Stimulated activated naive B cell treated with anti-CD40 and anti-IgM and Interleukin-4, amounts not matched to agents 10 μg/mL and 1 μg/mL and 100 μg/mL, for 72 hours (primary cell): ENCODE measurements at places on chromosomes 1 and 21.

DNA sequence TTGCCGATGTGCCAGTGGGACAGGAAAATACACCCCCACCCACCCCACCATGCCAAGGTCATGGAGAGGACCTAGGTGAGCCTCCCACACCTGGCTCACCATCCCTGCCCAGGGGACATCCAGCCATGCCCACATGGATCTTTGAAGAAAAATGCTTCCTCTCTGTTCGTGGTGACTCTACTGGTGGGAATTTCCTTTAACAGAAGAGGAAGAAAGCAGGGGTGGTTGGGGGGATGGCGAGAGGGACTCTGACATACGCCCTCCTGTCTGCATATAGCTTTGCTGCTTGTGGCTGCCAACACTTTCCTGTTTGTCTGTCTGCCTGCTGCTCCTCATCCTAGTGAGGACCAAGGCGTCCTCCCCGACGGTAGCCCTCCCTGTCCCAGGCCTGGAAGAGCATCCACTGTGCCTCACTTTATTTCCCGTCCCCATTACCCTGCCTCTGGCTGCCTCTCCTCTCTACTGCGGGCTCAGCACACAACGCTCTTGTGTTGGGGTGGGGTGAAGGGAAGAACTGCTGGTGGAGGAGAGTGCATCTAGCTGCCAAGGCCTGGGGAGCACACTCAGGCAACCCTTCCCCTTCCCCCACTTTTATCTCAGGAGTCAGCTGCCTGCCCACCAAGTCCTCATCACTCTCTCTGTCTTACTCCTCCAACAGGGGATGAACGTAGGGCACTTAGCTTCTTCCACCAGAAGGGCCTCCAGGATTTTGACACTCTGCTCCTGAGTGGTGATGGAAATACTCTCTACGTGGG is 2.5 kb downstream of the SEMA4A start:
- peaks cover 100% of the 10 kb centered on the region for H3K4me1 ChIP-seq
- no peaks in the 10 kb centered on the region for H3K27me3 ChIP-seq
- peak overlapping the region; percentile 96 for H3K4me3 ChIP-seq
- H3K36me3 ChIP-seq, result peaks cover 46% of the 10 kb centered on the region

DNA sequence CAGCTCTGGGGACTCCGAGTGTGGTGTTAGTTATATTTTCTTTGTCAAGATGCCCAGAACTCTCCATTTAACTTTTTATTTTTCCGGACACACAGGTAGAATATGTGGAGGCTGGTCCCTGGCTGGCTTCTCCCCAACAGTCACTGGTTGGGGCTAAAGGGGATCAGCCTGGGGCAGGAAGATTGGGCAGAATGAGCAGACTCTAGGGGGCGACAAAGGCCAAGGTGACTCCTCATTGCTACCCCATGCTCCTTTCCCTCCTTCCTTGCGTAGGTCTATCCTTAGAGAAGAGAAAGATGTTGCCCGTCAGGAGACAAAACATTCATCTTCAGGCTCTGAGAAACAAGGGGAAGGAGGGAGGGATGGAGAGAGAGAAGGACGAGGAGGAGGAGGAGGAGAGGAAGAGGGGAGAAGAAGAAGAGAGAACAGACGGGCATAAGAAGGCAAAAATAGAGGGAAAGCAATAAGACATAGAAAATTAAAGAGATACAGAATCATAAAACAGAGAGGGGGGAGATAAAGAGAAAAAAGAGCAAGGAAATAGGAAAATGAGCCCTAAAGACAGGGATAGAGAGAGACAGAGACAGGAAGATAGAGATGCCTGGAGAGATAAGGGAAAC is 89.9 kb downstream of the FOXD2 start:
- no peaks in the 10 kb centered on the region for H3K4me1 ChIP-seq
- H3K27me3 ChIP-seq, result peaks cover 53% of the 10 kb centered on the region
- no peak for DNase-seq
- no peak overlapping the region for H3K27ac ChIP-seq
- H3K36me3 ChIP-seq, result peaks cover 6% of the 10 kb centered on the region
- H3K4me3 ChIP-seq, result no peak overlapping the region

DNA sequence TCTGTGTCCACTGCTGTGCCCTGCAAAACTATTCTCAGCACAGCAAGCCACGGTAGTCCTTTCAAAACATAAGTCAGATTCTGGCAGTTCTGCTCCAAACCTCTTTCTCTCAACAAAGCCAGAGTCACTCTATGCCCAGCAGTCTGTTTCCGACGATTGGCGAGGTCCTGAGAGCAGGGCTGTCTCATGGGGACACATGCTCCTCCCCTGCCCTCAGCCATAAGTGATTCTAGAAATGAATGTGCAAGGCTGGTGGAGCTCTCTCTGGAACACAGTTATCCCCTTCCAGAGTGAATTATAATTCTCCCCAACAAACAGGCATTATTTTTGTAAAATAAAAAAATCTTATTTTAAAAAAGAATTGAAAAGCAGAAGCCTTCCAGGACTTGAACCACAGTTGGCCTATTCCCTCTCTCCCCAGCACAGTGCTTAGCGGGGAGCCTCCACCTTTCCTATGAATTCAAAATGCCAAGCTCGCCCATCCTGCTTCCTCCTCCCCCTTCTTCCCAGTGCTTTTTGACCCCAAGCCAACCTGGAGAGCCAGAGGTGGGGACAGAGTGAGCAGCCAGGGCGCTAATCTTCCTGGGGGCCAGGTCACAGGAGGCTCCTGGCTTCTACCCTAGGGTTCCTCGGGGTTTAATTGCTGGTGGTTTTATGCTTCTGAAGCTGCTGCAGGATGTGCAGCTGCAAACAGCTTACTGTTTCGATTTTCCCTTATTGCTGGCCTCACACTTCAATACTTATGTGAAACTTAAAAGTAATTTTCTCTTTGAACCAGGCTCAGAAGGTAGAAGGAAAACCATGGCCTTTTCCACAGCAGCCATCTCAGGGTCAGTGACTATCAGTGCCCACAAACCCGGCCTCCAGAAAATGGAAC is 41.1 kb downstream of the KCNJ6 start:
- H3K27ac ChIP-seq, result no peak overlapping the region
- H3K36me3 ChIP-seq, result no peaks in the 10 kb centered on the region
- H3K27me3 ChIP-seq, result no peaks in the 10 kb centered on the region
- H3K4me1 ChIP-seq, result no peaks in the 10 kb centered on the region

GRCh38 chr1:83796409-83796808 is 202.5 kb downstream of the TTLL7 start:
- H3K4me3 ChIP-seq, result no peak overlapping the region
- no peak overlapping the region for H3K27ac ChIP-seq
- H3K36me3 ChIP-seq, result no peaks in the 10 kb centered on the region
- H3K4me1 ChIP-seq, result no peaks in the 10 kb centered on the region

GRCh38 chr1:22585471-22585870 is 22.2 kb downstream of the EPHA8 start:
- H3K4me3 ChIP-seq, result no peak overlapping the region
- no peaks in the 10 kb centered on the region for H3K36me3 ChIP-seq

DNA sequence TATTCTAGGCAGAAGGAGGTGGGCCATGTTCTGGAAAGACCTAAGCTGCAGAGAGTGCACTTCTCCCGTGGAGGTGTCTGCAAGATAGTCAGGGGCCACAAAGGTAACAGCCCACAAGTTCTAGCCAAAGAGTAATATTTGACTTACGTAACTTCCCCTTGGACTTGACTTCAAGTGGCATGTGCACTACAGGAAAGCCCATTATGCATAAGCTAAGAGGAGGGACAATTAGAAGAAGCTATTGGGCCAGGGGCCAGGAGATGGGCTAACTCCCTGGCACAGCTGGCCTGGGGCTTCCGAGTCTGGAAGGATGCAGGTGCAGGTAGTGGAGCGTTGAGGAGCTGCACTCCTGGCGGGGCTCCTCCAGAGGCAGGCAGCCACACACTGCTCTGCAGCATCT is 58.3 kb downstream of the ERG start:
- DNase-seq, result no peak
- H3K36me3 ChIP-seq, result no peaks in the 10 kb centered on the region
- no peaks in the 10 kb centered on the region for H3K27me3 ChIP-seq

- H3K36me3 ChIP-seq, result no peaks in the 10 kb centered on the region
- no peak overlapping the region for H3K4me3 ChIP-seq
- H3K27me3 ChIP-seq, result no peaks in the 10 kb centered on the region
- no peak for DNase-seq
- H3K4me1 ChIP-seq, result no peaks in the 10 kb centered on the region
- H3K27ac ChIP-seq, result no peak overlapping the region
Observed at GRCh38 chr1:232477728-232478127, 152.2 kb downstream of the SIPA1L2 start.

DNA sequence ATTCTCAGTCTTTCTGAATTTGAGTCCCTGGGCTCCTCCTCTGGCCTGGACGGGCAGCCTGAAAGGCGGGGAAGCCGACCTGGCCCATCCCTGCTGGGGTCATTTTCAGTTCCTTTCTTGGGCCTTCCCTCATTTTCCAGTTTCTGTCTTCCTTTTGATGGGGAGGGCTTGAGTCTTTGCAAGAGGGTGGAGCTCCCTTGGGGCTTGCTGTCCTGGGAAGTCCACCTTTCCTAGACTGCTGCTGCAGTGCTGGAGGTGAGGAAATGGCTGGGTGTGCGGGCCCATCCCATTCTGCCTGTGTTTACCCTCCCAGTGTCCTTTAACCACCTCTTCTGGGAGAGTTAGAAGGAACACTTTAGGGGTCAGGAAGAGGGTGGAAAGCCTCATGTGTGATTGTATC is 40.4 kb upstream of the SYNC start:
- H3K4me1 ChIP-seq, result no peaks in the 10 kb centered on the region
- no peak overlapping the region for H3K27ac ChIP-seq
- no peak for DNase-seq
- H3K27me3 ChIP-seq, result peaks cover 40% of the 10 kb centered on the region
- H3K4me3 ChIP-seq, result peak overlapping the region; percentile 79
- no peaks in the 10 kb centered on the region for H3K36me3 ChIP-seq

- no peaks in the 10 kb centered on the region for H3K4me1 ChIP-seq
- no peak within 1 kb of the TSS for H3K4me3 ChIP-seq
- no peaks in the 10 kb centered on the region for H3K36me3 ChIP-seq
- DNase-seq, result no peak
- H3K27me3 ChIP-seq, result peaks cover 33% of the 10 kb centered on the region
- H3K27ac ChIP-seq, result no peak within 1 kb of the TSS
Observed at GRCh38 chr1:153375511-153375910, at the start of gene S100A12. TSS of gene S100A12 (minus strand) at chr1:153375621. CDS start at chr1:153374592, 1,029 bp downstream.

- peaks cover 15% of the 10 kb centered on the region for H3K4me1 ChIP-seq
- DNase-seq, result no peak
- no peaks in the 10 kb centered on the region for H3K27me3 ChIP-seq
- H3K27ac ChIP-seq, result no peak overlapping the region
Observed at GRCh38 chr1:174556392-174556791, 108.6 kb downstream of the GPR52 start.

GRCh38 chr1:87872692-87873091 is 544.0 kb downstream of the LMO4 start:
- H3K4me1 ChIP-seq, result peaks cover 26% of the 10 kb centered on the region
- no peaks in the 10 kb centered on the region for H3K27me3 ChIP-seq
- DNase-seq, result no peak

- H3K36me3 ChIP-seq, result no peaks in the 10 kb centered on the region
- DNase-seq, result no peak
- no peaks in the 10 kb centered on the region for H3K4me1 ChIP-seq
- no peak overlapping the region for H3K27ac ChIP-seq
Observed at GRCh38 chr1:195278644-195279043, 1329.6 kb downstream of the KCNT2 start.

DNA sequence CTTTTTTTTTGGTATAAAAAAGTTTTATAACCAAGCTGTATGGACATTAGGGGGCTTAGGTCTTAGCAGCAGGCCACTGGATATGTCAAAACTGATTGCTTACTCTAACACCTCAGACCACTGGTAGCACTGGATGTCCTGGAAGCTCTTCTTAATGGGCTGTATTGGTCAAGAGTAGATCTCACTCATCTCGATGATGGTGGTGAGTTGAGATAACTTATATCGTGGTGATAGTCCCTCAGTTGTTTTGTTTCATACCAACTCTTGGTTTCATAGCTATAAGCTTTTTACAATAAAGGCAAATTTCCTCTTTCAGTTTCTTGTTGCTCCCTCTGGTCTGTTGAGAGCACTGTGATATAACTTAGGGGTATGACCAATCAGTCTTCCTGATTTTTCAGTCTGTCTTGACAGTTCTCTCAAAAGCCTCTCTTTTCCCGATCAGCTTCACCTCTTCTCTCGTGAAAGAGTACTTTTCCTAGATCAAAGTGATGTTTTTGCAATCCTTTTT is 9.7 kb upstream of the AGO1 start:
- no peak overlapping the region for H3K27ac ChIP-seq
- no peaks in the 10 kb centered on the region for H3K36me3 ChIP-seq
- no peak overlapping the region for H3K4me3 ChIP-seq
- no peaks in the 10 kb centered on the region for H3K4me1 ChIP-seq
- no peak for DNase-seq
- no peaks in the 10 kb centered on the region for H3K27me3 ChIP-seq

GRCh38 chr1:210900820-210901219 is 233.1 kb downstream of the KCNH1 start:
- H3K27ac ChIP-seq, result no peak overlapping the region
- no peaks in the 10 kb centered on the region for H3K36me3 ChIP-seq
- H3K4me3 ChIP-seq, result no peak overlapping the region
- DNase-seq, result no peak
- peaks cover 4% of the 10 kb centered on the region for H3K27me3 ChIP-seq

DNA sequence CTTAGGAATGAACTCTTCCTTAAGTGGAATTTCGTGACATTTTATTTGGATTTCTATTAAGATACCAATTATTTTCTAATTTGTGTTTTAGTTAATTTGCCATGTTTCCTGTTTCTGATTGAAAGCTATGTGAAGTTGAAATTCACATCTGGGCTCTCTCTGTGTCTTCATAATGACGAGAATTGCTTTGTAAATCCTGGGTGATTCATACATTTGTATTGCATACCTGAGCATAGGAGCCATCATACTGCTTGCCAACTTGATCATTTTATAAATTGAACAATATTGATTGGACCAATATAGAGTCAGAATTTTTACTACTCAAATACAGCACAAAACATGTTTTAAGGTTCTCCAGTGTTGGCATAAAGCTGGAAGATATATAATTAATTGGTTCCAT is 817.9 kb downstream of the BRINP3 start:
- H3K27ac ChIP-seq, result no peak overlapping the region
- no peaks in the 10 kb centered on the region for H3K4me1 ChIP-seq
- H3K36me3 ChIP-seq, result no peaks in the 10 kb centered on the region

GRCh38 chr1:97138515-97139032 is 417.0 kb downstream of the PTBP2 start:
- no peak for DNase-seq
- peak overlapping the region; percentile 74 for H3K4me3 ChIP-seq
- no peaks in the 10 kb centered on the region for H3K36me3 ChIP-seq
- peaks cover 10% of the 10 kb centered on the region for H3K4me1 ChIP-seq
- no peak overlapping the region for H3K27ac ChIP-seq
- H3K27me3 ChIP-seq, result no peaks in the 10 kb centered on the region

- no peak for DNase-seq
- no peak overlapping the region for H3K27ac ChIP-seq
- H3K27me3 ChIP-seq, result no peaks in the 10 kb centered on the region
- H3K4me1 ChIP-seq, result peaks cover 9% of the 10 kb centered on the region
- H3K4me3 ChIP-seq, result no peak overlapping the region
Observed at GRCh38 chr1:174996476-174996875, 3.3 kb upstream of the CACYBP start.
